ENCODE measurements at places on chromosomes 16 and 17.

- no peak for DNase-seq
Observed at GRCh38 chr17:27315322-27315721, 21.4 kb downstream of the WSB1 start.

GRCh38 chr17:49497148-49498028 is 2.3 kb downstream of the NGFR start:
- no peak for DNase-seq

DNA sequence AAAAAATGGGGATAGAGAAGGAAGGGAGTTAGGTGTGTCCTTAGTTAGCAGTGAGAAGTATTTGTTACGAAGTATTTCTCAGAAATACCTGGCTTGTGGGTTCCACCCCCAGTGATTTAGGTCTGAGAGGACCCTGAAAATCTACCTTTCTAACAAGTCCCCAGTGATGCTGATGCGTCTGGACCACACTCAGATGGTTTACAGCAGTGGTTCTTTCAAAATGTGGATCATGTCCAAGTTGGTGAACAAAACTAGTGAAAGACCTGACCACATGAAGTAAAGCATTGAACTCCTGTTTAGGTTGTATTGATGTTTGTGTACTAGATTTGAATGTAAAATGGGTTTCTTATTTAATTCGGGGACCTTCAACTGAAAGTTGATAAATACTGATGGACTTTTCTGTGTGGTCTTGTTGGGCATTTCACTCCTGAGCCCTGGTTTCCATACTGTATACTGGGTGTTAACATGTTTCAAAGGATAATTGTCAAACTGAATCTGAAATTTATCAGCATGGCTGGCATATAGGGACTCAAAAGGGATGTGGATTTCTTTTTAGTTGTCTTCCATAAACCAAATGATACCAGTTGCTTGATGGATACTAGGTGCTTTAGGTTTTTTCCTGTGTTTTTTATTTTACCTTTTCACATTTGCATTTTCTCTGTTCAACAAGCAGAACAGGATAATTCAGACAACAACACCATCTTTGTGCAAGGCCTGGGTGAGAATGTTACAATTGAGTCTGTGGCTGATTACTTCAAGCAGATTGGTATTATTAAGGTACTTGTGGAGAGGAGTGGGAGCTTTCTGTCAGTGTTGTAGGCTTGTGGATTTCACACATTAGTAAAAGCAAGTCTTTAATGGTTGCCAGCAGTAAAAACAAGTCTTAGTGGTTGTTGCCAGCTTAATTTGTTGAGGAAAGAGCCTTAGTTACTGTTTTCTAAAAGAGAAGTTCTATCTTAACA is 8.8 kb downstream of the FUS start:
- no peak for DNase-seq

GRCh38 chr16:10497132-10498101 is 83.0 kb downstream of the EMP2 start:
- no peak for DNase-seq

- DNase-seq = no peak
Observed at GRCh38 chr17:41553987-41554680, 17.7 kb downstream of the KRT9 start.

GRCh38 chr17:48997827-48998586 is 822 bp downstream of the IGF2BP1 start:
- no peak for DNase-seq

DNA sequence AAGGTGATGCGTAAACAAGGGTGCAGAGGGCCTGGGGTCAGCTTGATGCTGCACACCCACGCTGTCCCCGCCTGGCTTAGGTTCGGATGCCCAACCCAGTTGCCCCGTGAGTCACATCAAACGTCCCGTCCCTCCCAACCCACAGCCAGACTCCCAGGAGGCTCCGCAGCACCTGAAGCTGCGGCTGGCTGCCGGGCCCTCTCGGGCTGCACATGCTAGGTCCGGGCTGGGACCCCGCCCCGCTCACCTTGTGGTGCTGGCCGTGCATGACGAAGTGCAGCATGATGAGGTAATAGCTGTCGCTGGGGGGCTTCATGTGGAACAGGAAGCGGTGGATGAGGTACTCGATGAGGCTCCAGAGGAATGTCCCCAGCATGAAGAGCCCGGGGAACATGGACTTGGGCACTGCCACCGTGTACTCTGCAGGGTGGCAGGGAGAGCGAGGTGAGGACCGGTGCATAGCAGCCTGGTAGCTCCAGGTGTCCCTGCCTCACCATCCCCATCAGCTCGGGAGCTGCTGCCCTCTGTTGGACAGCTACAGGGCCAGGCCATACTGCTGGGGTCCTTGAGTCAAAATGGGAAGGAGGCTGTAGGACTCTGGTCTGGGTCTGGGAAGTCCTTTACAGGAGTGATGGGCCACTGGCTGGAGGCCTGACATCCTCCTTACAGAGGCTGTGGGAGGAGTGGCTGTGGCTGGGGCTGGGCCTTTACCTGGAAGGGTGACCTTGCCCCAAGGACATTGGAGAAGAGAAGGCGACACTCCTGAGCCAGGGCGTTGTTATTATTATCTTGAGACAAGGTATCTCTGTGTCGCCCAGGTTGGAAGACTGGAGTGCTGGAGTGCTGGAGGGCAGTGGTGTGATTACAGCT is 18.3 kb upstream of the MLKL start:
- DNase-seq = no peak

GRCh38 chr16:4110065-4110464 is 6.2 kb downstream of the ADCY9 start:
- no peak for DNase-seq

DNA sequence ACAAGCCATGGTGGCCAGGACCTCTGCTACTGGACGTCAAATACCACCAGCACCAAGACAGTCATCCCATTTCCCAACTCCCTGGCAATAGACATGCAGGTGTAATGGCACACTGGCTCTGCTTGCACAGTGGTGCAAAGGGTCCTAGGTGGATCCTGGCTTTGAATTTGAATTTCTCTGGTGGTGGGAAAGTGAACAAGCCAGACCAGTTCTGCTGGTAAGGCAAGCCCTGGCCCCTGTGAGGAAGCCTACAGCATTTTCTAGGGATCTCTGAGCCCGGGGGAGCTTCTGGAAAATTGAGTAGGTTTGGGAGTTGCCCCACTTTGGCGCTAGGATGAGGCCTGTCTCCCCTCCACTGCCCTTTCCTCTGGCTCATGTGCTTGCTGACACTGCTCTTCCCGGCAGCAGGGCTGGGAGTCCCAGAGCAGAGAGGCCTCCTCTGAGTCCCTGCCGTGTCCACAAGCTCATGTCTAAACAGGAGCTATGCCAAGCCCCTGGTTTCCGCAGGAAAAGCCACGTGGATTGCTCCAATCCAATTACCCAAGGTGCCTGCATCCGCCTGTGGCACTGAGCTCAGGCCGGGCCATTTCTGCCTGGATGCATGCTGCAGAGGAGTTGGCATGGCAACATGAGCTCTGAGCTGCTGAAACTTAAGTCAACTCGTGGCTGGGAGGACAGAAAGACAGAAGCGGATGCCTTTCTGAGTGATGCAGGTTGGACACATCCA is 67.0 kb downstream of the PRMT7 start:
- DNase-seq = no peak

All from activated naive CD8-positive, alpha-beta T cell treated with anti-CD3 and anti-CD28 coated beads, Interleukin-2, amount 50 U/mL, for 16 hours (primary cell).